ENCODE measurements at places on chromosomes 16 and 17.

DNA sequence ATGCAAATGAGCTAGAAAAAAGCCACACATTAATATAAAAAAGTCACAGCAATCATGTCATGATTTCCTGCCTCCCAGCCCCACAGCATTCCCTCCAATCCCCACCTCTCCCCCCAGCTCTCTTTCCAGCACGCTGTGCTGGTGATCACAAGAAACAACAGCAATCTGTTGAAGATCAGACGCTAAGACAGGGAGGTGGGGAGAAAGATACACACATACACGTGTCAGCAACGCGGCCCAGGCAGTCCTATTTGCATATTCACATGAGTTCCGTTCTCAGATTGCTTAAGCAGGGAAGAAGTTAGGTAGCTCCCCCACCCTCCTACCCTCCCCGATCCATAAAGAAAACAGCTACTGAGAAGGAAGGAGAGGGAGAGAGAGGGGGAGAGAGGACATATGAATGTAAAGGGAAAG is 405.5 kb upstream of the PSMD7 start:
- DNase-seq: no peak

DNA sequence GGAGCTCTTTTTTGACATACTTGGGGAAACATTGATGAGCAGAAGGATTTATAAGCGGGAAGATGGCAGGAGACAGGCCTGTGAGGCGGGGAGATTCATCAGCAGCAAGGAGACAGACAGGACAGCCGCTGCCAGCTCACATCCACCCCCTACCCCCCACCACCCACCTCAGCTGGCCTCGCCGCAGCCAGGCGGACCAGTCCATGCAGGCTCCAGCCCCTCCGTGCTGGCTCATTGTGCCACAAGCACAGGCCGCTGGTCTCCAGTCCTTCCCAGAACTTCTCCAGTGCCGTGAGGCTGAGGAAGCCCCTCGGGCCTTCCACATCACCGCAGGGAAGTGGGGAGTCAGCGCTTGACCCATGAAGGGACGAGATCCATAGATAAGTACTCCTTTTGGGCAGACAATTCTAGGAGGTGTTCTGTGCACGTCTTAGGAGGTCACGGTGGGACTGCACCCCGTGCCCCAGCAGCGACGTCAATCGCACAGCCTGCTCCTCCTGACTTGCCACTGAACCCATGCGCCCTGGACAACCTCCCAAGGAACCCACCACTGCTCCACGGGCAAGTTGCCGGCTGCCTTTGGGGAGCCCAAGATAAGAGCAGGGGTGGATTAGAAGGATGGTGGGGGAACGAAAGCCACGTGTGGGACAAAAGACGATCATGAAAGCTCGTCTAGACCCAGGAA is 323.6 kb downstream of the C16orf95 start:
- no peak for DNase-seq

DNA sequence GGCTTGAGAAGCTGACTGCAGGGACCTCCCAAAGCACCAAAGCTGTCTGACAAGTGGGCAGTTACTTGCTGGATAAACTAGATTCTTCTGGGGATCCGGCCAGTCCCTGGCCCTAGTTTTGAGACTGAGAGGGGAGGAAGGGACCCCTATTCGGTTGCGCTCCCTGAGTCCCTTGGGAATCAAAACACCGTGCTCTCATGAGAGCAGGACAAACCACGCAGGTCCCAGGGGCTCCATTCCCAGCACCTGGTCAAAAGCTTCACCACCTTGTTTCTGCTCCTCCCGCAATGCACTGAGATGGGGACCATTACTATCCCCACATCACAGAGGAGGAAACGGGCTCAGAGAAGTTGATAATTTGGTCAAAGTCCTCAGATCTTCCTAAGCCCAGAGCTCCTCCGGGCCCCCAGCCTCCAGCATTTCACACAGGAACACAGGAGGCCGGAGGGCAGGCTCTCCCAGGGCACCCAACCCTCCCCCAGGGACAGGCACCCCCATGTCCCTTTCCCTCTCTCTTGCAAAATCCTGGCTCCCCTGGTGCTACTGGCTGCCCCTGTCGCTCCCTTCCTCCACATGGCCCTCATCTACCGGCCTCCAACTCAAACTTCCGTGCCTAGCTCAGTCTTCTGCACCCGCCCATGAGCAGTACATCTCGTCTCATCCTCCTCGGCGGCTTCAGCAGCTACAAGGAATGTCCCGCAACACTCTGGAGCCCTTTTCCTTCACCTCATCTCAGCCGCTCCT is 3.3 kb downstream of the TRIM65 start:
- no peak for DNase-seq

GRCh38 chr17:13374203-13375143 is 227.3 kb downstream of the HS3ST3A1 start:
- DNase-seq: no peak

- no peak for DNase-seq
Measured at GRCh38 chr16:15509593-15510535, 75.5 kb downstream of the BMERB1 start.

DNA sequence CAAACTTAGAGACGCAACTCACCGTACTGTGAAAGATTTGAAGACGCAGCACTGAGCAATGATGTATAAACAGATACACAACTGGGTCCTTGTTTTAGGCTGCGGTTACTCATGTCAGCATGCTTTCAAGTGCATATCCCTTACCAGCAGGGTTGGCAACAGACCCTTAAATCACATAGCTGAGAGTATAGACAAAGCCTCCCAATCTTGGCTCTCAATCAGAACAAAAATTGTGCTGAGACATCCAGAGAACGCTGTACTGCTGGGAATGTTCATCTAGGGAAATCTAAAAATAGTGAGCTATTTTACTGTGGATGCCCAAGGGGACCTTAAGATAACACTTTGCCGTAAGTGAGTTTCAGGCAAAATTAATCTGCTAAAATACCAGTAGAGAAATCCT is 84.4 kb upstream of the NUDT7 start:
- DNase-seq: no peak

- DNase-seq: no peak
Measured at GRCh38 chr17:74568106-74568873, 981 bp upstream of the CD300H start.

GRCh38 chr17:74160656-74161502 is 42.6 kb upstream of the RPL38 start:
- DNase-seq: no peak

DNA sequence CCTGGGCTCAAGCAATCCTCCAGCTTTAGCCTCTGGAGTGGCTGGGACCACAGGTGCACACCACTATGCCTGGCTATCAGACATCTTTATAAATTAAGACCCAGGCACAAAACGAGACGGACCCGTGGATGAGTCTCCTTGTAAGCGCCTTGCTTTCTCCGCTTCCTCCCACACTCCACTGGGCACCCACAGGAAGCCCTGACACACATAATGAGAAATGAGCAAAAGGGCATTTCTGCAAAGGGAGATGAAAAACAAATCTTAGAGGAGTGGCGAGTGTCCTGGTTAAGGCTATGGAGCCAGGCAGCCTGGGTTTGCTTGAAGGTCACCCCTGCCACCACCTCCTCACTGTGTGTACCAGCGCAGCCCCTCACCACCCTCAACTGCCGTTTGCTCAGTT is 56.3 kb downstream of the XYLT1 start:
- no peak for DNase-seq

- no peak for DNase-seq
Measured at GRCh38 chr16:57191056-57191571, 5.0 kb downstream of the RSPRY1 start.

- DNase-seq: no peak
Measured at GRCh38 chr17:40069751-40070708, 7.3 kb downstream of the THRA start.

- no peak for DNase-seq
Measured at GRCh38 chr17:63024716-63025115, 58.7 kb downstream of the TANC2 start.

- no peak for DNase-seq
Measured at GRCh38 chr16:2826591-2827373, 3.3 kb upstream of the ZG16B start.

GRCh38 chr16:22751685-22752084 is 62.3 kb upstream of the HS3ST2 start:
- DNase-seq: no peak

GRCh38 chr16:66862023-66862520 is 17.9 kb downstream of the CA7 start:
- no peak for DNase-seq

- DNase-seq: no peak
Measured at GRCh38 chr16:87219287-87219909, 97.8 kb downstream of the C16orf95 start.

- DNase-seq: no peak
Measured at GRCh38 chr16:4623593-4623992, 1.0 kb upstream of the MGRN1 start.

Data from esophagus squamous epithelium (tissue), 5 donors.